ENCODE measurements at places on chromosomes 7 and 10. TPM values are rescaled to one million over a fixed set of nuclear protein-coding genes. Genes with fewer than 3 reads are reported as not detected.

GRCh38 chr10:69089638-69090599 lies 2.0 kb downstream of the SRGN start:
- peaks cover 5% of the 10 kb centered on the region for H3K4me1 ChIP-seq
- H3K36me3 ChIP-seq: no peaks in the 10 kb centered on the region
- DNase-seq: peak; percentile 17

DNA sequence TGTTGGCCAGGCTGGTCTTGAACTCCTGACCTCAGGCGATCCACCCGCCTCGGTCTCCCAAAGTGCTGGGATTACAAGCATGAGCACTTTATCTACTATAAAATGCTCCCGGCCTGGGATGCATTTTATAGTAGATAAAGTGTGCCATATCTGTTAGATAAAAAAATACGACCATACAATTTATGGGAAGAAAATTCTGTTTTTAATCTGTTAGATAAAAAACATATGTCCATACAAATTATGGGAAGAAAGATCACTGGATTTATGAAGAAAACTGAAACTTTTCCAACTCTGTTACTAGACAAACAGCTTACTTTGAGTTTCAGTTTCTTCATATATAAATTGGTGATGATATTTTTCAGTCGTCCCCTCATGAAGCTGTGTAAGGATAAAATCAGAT lies 4.5 kb downstream of the TSPAN13 start:
- no peak overlapping the region for H3K27ac ChIP-seq
- no peaks in the 10 kb centered on the region for H3K27me3 ChIP-seq
- H3K36me3 ChIP-seq: no peaks in the 10 kb centered on the region
- no peak overlapping the region for H3K4me3 ChIP-seq

GRCh38 chr10:58570307-58570723 lies 57.6 kb downstream of the BICC1 start:
- no peak overlapping the region for H3K4me3 ChIP-seq
- H3K27me3 ChIP-seq: no peaks in the 10 kb centered on the region
- H3K4me1 ChIP-seq: peaks cover 13% of the 10 kb centered on the region
- H3K36me3 ChIP-seq: no peaks in the 10 kb centered on the region
- H3K27ac ChIP-seq: no peak overlapping the region

- peaks cover 6% of the 10 kb centered on the region for H3K4me1 ChIP-seq
- no peaks in the 10 kb centered on the region for H3K27me3 ChIP-seq
- H3K27ac ChIP-seq: peak overlapping the region; percentile 10
- no peak overlapping the region for H3K4me3 ChIP-seq
- DNase-seq: no peak
- no peaks in the 10 kb centered on the region for H3K36me3 ChIP-seq
Measured at GRCh38 chr7:38975944-38976392, 1.7 kb upstream of the POU6F2 start.

DNA sequence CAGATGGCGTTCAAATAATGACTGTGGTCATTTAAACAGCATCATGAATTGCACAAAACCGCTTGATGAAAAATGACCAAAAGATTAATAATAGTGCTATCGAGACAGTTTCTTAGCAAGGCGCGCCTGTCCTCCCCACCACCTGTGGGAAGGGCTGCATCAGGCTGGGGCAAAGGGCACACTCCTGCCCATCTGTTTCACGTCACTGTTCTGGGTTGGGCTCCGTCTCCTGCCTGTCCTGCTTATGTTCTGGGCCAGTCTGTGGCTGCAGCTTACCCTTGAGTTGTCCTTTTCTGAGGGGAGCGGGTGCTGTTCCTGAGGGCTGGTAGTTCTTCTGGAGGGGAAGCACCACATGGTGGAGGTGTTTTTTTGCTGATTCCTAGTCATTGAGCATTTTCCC lies 13.3 kb downstream of the RBM17 start:
- no peak overlapping the region for H3K4me3 ChIP-seq
- H3K4me1 ChIP-seq: no peaks in the 10 kb centered on the region
- no peaks in the 10 kb centered on the region for H3K27me3 ChIP-seq
- H3K27ac ChIP-seq: no peak overlapping the region

Gene FASTK
- total RNA-seq: 201 TPM

Gene MBL2
- total RNA-seq: not detected

Gene SPDYE2
- total RNA-seq: not detected

Measured in body of pancreas (tissue), 4 donors.